Calu3 (cell line): ENCODE measurements at places on chromosomes 1 and 21. TPM values are rescaled to one million over a fixed set of nuclear protein-coding genes. Genes with fewer than 3 reads are reported as not detected.
A peak's percentile ranks its signal among the peaks of the same experiment; 100 is the strongest.

DNA sequence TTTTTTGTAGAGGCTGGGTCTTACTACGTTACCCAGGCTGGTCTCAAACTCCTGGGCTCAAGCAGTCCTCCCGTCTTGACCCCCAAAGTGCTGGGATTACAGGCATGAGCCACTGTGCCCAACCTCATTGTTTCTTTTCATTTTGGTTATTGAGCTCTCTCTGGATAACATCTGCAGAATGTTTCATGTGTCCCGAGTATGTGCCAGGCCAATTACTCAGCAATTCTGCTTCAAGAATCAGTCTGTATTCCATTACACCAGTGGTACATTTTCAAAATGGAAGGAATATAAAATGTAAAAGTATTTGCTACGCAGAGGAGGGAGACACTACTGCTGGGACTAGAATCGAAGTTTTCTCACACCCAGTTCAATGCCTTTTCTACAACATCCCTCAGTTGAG lies 1.7 kb upstream of the ELOA start:
- DNase-seq, result no peak

DNA sequence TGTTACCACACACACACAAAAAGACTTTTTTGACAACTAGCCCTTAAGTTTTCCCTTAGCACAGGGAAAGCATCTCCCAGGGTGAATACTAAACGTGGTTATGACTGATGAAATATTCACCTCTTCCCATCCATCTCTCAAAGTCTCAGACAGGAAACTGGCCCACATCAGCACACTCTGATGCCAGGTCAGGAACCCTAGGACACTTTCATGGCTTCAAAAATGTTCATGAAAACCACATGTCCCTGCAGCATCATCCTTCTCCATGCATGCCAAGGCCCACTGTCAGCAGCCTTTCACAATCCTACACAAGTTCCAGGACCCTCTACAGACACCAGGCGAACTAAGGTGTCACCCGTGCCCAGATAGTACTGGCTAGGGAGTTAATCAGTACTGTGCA lies 68.7 kb downstream of the DNTTIP2 start:
- DNase-seq, result no peak

DNA sequence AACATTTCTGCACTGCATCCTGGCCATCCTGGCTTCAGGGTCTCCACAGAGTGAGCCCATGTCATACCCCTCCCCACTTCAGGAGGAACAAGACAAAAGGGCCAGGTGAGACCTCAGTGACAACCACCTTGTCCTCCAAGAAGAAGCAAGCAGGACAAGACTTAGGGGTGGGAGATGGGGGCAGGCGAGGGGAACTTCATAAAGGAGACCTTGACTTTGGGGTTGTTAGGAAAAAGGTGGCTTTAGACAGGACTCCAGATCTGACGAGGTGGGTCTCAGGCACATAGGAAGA lies 24.0 kb upstream of the SLAMF9 start:
- no peak for DNase-seq

GRCh38 chr1:155113450-155113980 lies 14.2 kb upstream of the EFNA1 start:
- DNase-seq, result no peak

- no peak for DNase-seq
These were observed 87.0 kb upstream of the C1orf21 start for GRCh38 chr1:184299796-184300195.

GRCh38 chr1:167419245-167419644 lies 99.1 kb downstream of the CD247 start:
- no peak for DNase-seq

DNA sequence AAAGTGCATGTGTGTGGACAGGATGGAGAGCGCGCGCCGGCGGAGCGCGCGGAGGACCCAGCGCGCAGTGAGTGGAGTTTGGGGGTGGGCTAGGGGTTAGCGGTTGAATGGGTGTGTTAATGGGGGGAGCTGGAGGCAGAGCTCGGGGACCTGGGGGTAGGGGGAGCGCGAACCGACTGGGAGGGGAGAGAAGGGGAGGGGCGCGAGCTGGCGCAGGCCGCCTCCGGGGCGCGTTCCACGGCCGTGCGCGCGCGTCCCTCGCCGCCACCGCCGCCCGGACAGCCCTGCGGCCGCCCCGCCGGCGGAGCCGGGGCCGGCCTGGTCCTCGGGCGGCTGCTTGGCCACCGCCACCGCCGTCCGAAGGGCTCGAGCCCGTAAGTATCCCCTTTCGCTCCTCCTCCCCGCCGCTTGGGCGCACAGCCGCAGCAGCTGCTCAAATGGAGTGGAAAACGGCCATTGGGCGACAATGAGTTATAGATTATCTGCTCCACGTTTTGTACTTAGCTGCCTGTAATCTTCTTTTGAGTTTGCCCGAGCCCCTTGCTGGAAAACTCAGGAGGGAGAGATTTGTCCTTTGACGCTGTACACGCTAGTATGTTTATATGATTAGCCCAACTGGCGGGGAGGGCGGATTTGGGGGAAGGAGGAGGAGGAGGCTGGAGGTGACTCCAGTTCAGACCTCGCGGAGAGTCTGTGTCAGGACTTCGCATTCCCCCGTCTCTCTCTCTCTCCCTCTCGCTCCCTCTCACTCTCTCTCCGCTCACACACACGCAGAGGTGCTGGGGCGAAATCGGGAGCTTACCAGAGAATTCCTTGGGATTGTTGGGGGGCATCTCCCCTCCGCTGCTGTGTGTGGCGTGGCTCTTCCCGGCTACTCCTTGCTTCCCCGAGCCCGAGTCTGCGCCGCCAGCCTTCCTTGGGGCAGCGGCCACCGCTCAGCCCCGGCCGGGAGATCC lies at the start of gene ADGRL2:
Gene ADGRL2, plus strand, starts transcription at position 240 of the 956 bp plus-strand sequence. CDS start 36,051 bp downstream, outside the sequence.
- DNase-seq, result peak; percentile 77

DNA sequence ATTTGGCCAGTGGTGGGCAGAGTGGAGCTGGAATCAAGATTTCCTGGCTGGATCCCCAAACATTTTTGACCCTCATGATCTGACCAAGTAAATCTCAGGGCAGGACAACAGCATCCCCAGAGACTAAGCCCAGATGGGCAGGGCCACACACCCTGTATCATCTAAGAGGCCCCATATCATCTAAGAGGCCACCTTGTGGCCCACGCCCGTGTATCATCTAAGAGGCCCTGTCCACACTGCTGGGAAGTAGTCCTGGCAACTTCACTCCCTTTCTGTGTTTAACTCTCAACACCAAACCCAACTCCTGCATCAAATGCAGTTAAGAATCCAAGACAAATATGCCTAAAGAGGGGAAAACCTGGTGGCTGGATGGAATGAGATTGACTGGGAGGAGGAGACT lies 81.6 kb upstream of the SSX2IP start:
- no peak for DNase-seq

The EXOSC10 gene
- total RNA-seq, result 50.8 and 56.4 TPM in 2 replicates
